ENCODE measurements at places on chromosomes 6 and 20.

- DNase-seq = no peak
These were observed 164.5 kb upstream of the BTBD3 start for GRCh38 chr20:11753155-11753554.

DNA sequence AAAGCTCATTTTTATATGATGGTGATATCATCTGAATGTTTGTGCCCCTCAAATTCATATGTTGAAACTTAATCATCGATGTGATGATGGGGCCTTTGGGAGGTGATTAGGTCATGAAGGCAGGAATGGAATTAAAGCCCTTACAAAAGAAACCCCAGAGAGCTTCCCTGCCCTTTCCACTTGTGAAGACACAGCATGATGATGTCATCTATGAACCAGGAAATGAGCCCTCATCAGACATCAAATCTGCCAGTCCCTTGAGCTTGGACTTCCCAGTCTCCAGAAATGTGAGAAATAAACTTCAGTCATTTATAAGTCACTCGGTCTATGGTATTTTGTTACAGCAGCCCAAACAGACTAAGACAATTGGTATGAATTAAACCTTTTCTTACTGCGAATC lies 153.1 kb downstream of the MYB start:
- no peak for DNase-seq

- no peak for DNase-seq
These were observed 244.2 kb downstream of the RFPL4B start for GRCh38 chr6:112591329-112591728.

DNA sequence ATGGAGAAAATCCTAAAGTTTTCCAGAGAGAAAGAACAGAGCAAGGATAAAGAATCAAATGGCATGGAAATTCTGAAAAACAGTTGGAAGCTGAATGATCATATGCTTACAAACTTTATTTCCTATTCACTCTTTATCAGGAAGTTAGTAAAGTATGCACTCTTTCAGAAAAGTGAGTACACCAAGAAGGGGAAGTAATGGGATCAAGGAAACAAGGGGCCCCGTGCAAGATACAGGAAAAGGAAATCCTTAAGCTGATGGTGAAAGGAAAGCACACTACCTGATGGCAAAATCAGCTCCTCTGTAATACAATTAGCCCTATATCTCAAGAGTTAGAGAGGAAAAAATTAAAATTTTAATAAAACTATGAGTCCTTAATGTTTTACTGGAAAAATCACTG lies 14.0 kb downstream of the CALHM6 start:
- DNase-seq = no peak

- no peak for DNase-seq
These were observed 144.7 kb downstream of the ALDH8A1 start for GRCh38 chr6:134805168-134805567.

GRCh38 chr6:48378884-48379407 lies 267.9 kb upstream of the PTCHD4 start:
- DNase-seq = no peak

All from posterior cingulate gyrus (tissue), 11 donors.